ENCODE measurements at places on chromosomes 3 and 15.

DNA sequence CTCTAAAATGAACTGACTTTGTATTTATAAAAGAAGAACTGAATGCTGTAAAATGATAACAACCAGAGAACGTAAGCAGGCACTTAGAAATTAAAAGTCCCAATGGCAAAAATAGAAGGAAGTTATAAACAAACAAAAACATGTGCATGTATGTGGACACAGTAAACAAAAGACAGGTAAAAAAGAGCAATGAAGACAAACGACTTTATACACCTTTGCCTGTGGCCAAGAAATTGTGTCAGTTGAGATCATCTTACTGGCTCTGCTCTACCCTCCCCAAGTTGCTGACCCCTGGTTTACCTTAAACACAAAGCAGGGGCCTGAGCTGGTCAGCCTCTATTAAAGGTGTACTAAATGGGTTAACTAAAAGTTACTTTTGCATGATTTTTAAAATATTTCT lies 41.7 kb upstream of the GP5 start:
- DNase-seq: no peak

DNA sequence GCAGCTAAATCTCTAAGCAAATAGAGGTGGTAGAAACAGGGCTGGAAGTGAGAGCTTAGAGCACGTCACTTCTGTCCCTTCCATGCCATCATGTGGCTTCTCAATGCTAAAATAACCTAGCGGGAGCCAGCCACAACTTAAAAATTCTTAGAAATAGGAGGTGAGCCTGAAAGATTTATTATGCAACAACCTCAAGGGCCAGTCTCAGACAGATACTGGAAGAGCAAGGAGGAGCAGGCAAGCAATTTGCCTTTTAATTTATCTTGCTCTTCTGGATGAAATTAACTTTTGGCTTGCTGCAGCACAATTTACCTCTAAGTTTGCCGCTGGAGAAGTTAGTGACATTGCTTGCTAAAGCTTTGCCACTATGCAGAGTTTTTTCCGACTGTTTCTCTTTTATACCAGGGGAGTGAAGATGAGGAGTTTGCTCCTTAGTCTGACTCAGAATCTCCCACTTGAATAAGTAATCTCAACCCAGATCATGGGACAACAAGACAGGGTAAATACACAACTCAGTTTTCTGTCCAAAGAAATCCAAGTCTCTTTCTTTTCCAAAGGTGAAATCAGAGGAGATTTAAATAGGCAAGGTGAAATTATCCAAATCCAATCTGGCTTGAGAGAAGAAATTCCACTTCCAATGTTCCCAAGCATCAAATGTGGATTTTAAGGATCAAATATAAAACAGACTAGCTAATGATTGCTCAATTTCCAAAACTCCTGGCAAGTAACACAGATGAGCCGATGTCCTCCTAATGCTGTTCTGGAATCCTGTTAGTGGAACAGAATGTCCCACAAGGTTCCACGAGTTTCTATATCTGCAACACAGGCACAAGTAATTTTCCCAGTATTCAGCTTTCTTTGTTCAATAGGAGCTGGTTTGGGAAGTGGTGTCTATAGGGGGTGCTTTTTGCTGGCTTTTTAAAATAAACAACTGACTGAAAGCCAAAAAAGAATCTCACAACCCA lies 329.4 kb upstream of the RORA start:
- no peak for DNase-seq

DNA sequence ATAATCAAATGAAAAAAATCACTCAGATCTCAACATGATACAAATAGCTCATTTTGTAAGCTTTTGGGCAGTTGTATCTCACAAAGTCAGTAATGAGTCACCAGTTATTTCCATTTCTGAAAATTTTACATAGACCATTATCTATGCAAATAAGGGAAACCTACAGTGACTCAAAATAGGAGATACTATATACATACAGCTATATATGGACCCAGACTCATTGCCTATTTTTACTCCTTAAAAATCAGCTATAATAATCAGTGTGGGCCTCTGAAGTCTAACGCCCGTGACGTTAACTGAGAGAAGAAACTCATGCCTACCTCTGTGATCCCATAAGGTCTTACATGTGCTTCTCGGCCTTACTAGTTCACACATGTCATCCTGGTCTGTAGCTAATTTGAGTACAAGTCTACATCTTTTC lies 31.6 kb downstream of the LRIG1 start:
- DNase-seq: no peak

DNA sequence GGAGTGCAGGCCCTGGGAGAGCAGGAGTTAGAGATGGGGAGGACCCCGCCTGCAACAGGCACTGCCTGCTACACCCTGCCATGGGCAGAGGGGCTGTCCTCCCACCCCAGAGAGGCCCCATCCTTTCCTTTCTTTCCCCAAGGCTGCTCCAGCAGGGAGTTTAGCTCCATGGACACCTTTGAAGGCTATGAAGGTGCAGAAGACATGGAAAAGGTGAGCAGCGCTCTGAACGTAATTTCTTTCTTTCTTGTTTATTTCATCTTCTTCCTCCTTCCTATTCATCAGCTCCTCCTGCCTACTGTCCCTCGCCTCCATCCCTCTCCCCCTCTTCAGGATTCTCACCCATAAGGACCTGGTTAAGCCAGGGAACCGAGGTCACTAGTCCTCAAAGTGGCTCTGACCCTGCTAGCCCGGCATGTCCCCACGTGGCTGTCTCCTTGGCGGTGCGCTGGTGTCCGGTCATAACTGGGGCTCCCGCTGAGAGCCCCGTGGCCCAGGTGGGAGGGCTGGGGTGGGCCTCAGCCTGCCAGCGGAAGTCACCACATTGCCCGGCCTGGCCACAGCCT lies 16.0 kb upstream of the ADIPOQ start:
- DNase-seq: no peak

DNA sequence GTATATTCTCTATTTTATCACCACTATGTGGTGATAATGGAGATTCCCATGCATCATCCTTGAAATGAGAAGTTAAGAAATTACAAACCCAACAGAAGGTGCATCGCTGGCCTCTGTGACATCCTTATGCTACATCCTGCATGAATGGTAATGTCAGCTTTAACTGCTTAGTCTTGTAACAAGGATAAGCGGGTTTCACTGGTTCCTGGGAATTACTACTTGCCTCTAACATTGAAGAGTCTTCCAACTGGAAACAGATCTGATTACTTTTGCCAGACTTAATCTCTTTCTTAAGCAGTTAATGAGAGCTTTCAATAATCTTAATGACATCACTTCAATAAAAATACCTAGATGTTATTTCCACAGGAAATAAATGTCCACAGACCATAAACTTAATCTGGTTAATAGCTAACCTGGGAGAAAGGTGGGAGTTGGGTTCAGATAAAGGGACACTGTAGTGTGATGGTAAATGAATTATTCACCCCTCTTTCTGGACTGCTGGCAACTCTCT lies 44.0 kb downstream of the FMN1 start:
- DNase-seq: no peak

- DNase-seq: no peak
These were observed 7.5 kb downstream of the CSNK1G1 start for GRCh38 chr15:64348455-64348854.

GRCh38 chr3:138371070-138371965 lies 22.9 kb downstream of the MRAS start:
- DNase-seq: no peak

DNA sequence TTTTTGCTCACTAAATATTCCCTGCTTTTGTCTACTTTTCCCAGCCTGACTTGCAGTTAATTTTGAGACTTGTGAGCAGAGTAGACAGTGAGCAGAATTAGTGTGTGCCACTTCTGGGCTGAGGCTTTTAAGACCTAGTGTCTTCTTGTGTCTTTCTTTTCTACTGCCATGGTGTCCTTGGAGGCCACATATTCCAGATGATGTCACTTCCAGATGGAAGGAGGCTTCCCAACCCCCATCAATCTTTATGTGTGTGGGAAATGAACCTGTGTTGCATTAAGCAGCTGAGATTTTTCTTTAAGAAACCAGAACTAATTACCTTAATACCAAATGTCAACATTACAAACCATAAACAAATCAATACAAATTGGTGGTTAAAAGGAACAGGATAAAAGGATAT lies 774.7 kb upstream of the ROBO1 start:
- DNase-seq: no peak

DNA sequence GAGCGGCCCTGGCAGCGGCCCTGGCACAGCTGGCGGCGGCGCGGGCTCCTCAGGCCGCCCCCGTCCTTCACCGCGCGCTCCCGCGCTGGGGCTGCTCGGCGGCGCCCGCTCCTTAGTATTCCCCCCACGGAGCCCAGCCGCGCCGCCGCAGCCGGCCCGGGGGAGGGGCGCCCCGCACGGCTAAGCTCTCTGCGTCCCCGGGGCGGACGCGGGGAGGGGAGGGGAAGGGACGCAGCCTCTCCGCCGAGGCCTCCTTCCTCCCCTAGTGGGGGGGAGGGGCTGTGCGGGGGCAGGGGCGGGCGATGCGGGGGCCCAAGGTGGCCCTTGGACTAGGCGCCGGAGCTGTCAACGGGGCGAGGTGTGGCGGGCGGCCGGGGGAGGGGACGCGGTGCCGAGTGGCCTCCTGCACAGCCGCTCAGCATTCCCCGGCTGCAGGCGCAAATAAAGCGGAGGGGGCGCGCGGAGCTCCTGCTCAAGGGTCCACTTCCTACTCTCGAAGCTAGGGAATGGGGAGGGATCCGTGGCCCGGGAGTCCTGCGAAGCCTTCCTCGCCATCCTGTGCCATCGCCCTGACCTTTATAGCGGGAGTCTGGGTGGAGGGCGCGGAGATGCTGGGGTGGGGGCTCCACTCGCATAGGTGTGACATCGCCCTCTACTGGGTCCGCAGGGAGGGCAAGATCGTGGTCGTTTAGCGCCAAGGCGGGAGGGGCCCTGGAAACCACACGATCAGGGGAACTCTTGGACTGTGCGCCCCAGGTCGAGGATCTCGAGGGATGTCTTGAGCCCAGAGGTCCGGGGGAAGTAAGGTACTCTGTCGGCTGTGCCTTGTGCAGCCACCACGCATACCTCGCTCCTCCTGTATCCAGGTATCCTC lies 22.2 kb downstream of the EPHB3 start:
- no peak for DNase-seq

- DNase-seq: no peak
These were observed 14.2 kb downstream of the CIB1 start for GRCh38 chr15:90219421-90220141.

All from foreskin melanocyte (primary cell).